ENCODE measurements at places on chromosomes 7 and 10.

DNA sequence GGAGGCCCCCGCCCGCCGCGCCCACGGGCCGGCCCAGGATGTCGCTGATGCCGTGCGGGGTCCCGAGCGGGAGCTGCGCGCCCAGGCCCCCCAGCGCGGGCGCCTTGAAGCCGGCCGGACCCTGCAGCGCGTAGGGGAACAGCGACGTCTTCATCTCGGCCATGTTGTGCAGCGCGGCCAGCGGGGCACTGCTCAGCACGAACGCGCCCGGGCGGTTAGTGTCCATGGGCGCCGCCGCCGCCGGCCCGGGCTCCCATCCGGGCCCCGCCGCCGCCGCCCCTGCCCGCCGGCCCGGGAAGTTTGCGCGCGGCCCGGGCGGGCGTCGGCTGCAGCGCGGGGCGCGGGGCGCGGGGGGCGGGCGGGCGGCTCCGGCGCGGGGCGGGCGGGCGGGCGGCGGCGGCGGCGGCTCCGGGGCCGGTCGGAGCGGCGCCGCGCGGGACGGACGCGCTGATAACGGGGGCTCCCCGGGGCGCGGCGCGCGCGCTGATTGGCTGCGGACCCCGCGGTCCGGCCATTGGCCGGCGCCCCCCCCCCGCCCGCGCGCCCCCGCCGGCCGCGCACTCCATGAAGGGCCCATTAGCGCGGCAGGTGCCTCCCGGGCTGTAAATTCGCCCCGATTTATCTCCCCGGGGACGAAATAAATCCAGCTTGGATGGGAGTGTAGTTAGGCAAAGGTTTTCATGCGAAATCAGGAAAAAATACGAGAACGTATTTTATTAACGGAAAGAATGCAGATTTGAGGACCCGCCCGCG lies at the start of gene NKX6-2:
NKX6-2 (minus strand) TSS at position 425 of the 753 bp plus-strand sequence; CDS start at position 226, 199 bp downstream.
- DNase-seq, result no peak

- DNase-seq, result no peak
Measured at GRCh38 chr10:26555719-26556368, 117.7 kb downstream of the APBB1IP start.

- no peak for DNase-seq
Measured at GRCh38 chr10:974038-974784, 14.0 kb upstream of the GTPBP4 start.

- DNase-seq, result no peak
Measured at GRCh38 chr10:80771902-80772555, 234.3 kb downstream of the SH2D4B start.

- DNase-seq, result no peak
Measured at GRCh38 chr10:29715296-29715695, 80.5 kb upstream of the SVIL start.

- no peak for DNase-seq
Measured at GRCh38 chr7:107286751-107287621, 118.2 kb downstream of the HBP1 start.

GRCh38 chr7:140639366-140640053 lies 1.1 kb downstream of the DENND2A start:
- no peak for DNase-seq

DNA sequence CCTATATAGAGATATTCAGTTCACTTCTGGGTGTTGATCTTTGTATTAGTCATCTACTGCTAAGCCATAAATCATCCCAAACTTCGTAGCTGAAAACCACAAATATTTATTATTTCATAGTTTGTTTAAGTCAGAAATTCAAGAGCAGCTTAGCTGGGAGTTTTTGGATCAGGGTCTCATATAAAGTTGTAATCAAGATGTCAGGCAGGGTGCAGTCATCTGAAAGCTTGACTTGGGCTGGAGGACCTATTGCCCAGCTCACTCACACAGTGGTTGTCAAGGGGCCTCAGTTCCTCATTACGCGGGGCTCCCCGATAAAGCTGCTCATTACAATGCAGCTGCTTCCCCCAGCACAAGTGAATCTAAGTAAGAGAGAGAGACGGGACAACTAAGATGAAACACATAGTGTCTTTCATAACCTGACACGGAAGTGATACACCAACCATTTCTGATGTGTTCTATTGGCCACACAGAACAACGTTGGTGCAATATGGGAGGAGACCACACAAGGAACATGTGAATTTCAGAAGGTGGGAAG lies 15.7 kb downstream of the PPP1R3C start:
- no peak for DNase-seq

- no peak for DNase-seq
Measured at GRCh38 chr10:113322843-113323242, 230.0 kb upstream of the HABP2 start.

DNA sequence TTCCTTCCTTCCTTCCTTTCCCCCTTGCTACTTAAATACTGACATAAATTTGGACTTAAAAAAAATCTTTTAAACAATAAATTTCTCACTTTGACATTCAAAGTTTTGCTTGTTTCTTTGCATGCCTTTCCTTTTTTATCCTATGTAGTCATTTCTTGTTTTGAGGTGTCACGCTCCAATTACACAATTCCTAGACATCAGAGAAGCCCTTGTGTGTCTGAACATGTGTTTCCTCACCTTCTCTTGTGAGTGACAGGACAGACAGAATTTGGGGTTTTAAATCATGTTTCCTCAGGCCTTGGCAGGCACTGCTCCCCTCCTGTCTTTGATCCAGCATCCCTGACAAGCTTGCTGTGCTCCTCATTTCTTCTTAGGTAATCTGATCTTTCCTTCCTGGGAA lies 91.3 kb downstream of the CYTH3 start:
- DNase-seq, result no peak

- DNase-seq, result no peak
Measured at GRCh38 chr10:73478636-73479035, 17.2 kb downstream of the PPP3CB start.

- peak; percentile 33 for DNase-seq
Measured at GRCh38 chr7:12389089-12389700, 14.5 kb downstream of the VWDE start.

DNA sequence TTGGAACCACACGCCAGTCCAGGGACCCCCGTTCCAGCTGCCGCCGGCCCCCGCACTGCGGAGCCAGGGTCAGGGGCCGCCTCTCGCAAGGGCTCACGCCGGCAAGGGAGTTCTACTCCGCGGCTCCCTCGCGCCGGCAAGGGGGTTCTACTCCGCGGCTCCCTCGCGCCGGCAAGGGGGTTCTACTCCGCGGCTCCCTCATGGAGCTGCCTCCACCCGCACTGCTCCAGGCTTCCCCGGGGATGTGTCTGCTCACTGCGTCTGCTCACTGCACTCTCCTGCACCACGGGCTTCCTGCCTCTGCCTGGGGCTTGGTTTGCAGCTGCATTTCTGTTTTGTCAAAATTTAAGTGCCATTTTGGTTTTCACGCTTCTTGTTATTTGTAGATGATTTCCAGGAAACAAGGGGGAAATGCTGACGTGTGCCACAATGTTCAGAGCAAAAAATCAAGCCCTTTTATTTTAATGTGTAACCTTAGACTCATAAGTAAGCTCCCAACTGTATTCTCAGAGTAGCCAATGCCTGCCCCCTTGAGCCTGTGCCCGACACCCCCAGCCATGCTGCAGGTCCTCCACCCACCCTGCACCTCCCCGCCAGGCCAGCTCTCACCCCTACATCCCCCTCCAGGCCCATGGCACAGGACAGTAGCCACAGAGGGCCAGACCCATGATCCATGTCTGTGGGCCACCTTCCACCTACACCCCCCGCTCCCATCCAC lies 246.2 kb downstream of the MAD1L1 start:
- no peak for DNase-seq

DNA sequence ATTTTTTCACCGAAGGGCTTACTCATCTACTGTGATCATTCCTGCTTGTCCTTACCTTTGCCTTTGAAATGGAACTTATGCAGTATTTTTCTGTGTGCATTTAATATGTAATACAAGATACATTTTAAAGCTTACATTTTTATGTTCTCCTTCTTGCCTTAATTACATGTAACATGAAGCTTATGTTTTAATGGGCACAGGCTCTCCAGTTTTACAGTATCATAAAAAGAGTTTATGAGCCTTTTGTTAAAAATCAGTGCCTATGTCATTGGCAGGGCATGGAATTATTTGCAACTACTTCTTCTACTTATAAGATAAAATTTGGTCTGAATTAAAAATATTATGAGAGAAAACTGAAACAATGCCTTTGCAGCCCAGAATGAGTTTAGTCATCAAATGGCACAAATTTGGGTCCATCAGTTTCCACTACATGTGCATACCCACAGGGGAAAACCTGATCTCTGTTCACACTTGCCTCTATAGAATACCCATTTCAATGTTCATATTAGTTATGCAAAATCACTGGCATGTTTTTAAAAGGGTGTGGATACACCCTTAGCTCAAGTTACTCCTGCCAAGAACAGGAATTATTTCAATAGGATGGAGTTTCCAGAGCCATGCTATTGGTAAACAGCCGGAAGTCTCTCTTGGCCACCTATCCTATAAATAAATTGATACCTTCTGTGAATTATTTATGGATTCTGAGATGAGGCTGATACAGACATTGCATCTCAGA lies 27.9 kb upstream of the WNT16 start:
- no peak for DNase-seq

DNA sequence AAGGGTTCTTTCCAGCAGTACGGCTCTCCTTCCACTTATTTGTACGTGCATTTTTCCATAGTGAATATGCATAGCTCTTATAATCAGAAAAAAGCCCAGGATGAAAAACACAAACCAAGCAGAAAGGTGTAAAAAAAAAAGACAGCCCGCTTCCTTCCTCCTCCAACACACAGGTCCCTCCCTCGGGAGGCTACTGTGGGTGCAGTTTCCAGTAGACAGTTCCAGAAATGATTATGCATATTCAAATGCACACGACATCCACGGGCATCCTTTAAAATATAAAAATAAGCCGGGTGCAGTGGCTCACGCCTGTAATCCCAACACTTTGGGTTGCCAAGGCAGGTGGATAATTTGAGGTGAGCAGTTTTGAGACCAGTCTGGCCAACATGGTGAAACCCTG lies 59.9 kb downstream of the TNRC18 start:
- no peak for DNase-seq

DNA sequence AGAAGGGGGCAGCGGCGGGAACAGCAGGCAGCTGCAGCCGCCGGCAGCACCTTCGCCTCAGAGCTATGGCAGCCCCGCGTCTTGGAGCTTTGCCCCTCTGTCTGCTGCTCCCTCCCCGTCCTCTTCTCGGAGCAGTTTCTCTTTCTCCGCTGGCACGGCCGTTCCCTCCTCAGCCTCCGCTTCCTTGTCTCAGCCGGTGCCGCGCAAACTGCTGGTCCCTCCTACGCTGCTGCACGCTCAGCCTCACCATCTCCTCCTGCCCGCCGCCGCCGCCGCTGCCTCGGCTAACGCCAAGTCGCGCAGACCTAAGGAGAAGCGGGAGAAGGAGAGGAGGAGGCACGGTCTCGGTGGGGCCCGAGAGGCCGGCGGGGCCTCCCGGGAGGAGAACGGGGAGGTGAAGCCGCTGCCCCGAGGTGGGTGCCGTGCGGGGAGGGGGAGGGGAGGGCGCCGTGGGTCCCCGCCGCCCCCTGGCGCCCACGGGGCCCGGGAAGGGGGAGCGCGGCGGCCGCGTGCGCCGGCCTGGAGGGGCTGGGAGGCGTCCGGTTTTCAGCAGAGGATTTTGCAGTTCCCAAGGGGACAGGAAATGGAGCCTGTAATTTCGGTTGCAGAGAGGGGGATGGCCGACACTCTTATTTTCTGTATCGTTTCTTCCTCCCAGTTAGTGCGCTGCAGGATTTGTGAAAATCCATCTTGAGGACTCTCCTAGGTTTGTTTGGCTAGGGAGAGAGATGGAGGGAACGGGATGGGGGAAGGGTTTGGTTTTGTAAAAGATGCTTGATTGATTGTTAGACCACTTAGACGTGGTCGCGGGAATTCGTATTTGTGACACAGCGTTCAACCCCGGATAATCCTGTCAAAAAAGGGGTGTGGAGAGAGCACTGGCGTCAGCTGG lies 630 bp downstream of the RSBN1L start:
- DNase-seq, result peak; percentile 18

DNA sequence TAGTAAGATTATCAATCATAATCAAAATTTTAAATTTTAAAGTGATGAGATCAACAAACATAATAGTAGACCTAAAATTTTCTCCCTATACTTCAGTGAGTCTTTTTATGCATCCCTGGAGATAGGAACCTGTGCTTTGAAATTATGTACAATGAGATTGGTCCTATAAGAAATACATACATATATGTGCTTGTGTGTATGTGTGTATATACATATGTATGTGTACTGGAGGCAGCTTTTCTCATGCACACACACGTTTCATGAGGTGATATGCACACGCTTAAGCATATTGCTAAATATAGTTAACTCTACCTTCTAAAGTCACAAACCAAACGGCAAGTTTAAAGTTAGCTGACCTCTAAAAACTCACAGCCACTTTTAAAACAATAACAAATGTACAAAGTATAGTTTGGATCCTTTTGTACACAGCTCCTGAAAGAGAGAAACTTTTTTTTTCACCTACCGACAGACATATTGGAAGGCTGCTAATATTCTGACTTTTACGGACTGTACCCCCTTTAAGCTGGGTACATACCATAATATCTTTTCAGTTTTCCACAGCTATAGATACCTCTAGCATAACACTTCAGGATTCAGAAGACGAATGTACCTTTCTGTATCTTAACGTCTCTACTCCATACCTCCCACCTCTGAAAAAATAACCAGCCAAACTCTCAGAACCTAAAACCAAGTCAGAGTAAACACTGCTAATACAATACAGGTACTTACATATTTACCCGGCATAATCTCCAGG lies 3.3 kb downstream of the ITGB1 start:
- DNase-seq, result no peak

DNA sequence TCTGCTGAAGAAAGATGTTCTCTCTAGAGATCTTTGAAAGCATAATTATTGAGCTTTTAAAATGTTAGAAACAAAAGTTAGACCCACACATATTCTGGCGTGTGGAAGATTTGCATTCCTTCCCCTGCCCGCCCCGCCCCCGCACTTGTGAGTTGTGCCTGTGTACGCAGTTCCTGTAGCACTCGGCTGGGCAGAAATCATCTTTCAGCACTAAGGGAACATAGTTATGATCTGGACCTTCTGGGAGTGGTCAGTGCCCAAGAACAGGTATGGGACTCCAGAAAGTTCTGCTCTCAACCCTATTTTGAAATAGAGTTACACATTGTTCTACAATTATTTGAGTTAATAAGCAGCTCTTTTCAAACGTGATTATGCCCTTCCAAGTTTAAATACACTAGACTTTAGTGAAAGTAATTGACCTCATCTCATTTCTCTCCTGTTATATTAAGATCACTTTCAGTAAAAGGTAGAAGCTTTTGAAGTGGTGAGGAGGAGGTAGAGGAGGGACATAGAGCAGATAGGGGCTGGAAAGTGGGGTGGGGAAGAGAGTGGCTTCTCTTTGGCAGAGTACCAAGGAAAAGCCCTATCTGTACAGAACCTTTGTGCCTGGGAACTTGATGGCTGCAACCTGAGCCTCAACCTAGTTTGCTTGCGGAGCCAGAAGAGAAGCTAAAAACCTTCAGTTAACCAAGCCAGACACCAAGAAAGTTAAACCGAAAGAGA lies 5.7 kb downstream of the BLVRA start:
- no peak for DNase-seq

DNA sequence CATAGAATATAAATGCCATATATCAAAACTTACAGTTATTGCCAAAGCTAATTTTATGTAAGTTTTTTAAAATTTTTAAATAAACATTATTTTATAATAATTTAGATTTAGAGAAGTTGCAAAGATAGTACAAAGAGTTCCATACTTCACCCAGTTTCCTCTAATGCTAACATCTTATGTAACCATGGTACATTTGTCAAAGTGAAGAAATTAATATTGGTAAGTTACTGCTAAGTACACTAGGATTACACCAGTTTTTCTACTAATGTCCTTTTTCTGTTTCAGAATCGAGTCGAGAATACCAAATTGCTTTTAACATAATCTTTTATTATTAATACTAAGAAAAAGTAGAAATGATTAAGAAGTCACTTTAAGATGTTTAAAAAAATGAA lies 29.2 kb downstream of the CSGALNACT2 start:
- DNase-seq, result no peak

- no peak for DNase-seq
Measured at GRCh38 chr10:28678687-28679457, 1.6 kb downstream of the BAMBI start.
